CD4-positive, alpha-beta T cell treated with Interleukin-4 for 1 hour (primary cell): ENCODE measurements at places on chromosomes 7 and 10.

- peak; percentile 57 for DNase-seq
These were observed 19.8 kb downstream of the VOPP1 start for GRCh38 chr7:55552320-55553023.

DNA sequence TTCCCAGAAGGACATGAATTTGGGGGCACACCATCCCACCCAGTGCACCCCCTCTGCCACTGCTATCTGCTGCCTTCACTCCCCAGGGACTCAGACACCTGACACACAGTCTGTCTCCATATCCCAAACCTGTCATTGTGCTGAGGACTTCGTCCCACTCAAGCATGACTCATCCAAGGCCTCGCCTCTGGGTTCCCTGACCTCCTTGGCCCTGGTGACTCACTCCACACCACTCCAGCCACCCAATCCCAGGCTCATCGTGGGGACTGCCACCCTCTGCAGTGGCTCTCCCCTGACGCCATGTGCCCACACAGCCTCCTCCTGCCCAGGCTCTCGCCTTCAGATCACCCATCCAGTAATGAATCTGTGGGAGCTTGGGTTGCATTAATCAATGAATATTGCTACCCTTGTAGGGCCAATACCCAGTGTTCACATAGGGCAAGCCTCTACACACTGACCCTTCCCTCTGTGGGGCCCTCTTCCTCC lies 6.6 kb upstream of the INSIG1 start:
- DNase-seq, result no peak

- no peak for DNase-seq
These were observed 86.3 kb upstream of the PIK3CG start for GRCh38 chr7:106778656-106779250.

- DNase-seq, result no peak
These were observed 69.4 kb upstream of the HECTD2 start for GRCh38 chr10:91340613-91341362.

- DNase-seq, result peak; percentile 88
These were observed 91.5 kb downstream of the ARID5B start for GRCh38 chr10:61992671-61993668.

DNA sequence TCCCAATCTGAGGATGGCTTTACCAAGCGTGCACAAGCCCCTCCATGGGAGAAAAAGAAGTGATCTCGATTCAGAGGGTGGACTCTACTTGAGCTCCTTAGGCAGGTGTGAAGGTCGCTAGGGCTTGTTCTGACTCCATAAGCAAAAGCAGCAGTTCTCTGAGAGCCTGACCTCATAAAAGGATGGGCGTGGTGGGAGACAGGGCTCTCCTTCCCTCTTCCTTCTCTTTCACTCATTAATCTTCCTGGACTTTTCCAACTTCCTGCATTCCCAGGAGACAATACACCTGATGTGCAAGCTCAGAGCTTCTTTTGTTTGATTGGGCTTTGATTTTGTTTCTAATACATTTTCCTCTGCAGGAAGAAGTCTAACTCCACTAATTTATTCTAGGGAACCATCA lies 22.3 kb upstream of the TMEM72 start:
- DNase-seq, result no peak

- DNase-seq, result no peak
These were observed 75.4 kb downstream of the NOC3L start for GRCh38 chr10:94287336-94287735.

DNA sequence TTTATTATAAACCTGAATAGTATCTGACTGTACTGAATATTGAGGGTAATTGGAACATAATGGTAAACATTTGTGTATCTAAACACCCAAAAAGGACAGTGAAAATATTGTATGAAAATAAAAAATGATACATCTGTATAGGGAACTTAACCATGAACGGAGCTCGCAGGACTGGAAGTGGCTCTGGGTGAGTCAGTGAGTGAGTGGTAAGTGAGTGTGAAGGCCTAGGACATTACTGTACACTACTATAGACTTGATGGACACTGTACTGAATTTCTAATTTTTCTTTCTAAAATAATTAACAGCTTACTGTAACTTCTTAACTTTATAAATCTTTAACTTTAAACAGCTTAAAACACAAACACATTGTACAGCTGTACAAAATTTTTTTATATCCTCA lies 454.5 kb upstream of the FZD8 start:
- DNase-seq, result no peak

DNA sequence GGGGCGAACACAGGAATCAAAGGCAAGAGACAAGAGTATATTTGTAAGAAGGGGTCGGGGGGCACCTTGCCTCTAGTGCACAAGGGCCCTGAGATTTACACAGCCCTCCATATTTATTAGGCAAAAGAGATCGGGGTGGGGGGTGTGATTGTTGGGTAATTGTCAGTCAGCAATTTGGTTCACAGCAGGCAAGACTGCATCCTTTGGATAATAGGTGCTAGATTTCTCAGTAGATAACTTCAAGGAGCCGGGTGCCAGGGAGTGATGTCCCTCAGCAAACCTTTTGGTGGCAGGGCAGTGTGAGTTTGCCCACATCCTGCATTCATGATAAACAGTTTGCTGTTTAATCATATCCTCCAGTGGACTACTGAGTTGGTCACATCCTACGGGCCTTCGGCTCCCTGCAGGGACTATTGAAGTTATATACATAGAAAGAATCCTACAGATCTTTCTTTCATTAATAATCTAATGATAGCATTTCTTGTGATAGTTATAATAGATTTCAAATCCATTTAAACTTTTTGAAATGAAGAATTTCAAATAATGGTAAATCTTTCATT lies 178.5 kb downstream of the GNAI1 start:
- DNase-seq, result no peak

DNA sequence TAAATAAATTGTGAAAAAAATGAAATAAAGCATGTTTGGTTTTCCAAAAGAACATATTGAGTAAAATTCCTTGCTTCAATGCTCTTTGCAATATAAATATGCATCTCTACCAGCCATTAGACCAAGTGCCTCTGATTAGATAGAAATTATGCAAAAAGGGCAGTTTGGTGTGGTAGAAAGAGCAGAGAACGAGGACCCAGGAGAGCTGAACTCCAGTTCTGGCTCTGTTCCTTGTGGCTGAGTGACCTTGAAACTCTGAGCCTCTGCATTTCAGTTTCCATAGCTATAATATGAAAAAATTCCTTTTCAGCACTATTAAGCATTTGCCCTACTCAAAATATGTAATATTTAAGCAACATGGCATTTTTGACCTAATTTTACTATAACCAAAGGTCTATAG lies 36.5 kb downstream of the COL1A2 start:
- DNase-seq, result no peak

- DNase-seq, result no peak
These were observed 13.3 kb downstream of the CYP2W1 start for GRCh38 chr7:996079-996872.

GRCh38 chr10:114631666-114632417 lies 26.2 kb downstream of the ABLIM1 start:
- no peak for DNase-seq

GRCh38 chr7:82677493-82677892 lies 233.9 kb upstream of the CACNA2D1 start:
- peak; percentile 51 for DNase-seq

GRCh38 chr10:6595499-6595898 lies 15.4 kb upstream of the PRKCQ start:
- no peak for DNase-seq

GRCh38 chr7:142925413-142925812 lies 8.1 kb downstream of the TRPV5 start:
- DNase-seq, result no peak

DNA sequence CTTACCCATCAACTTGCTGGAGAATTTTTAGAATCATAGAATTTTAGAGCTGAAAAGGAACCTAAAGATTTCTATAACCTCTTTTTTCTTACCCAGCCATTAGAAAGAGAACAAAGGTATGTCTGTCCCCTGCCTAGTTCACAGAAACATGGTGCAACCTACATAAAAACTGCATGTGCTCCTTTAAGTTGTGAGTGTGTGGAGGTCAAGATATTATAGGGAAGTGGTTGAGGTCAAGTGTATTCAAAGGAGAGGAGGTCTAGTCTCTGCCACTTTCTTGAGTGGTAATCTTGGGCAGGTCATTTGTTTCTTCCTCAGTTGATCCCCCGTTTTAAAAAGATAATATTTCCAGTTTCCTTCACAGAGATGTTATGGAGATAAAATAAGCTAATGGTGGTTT lies 6.4 kb downstream of the UBTD1 start:
- DNase-seq, result no peak

- DNase-seq, result no peak
These were observed 13.7 kb upstream of the INMT start for GRCh38 chr7:30738026-30738915.

- no peak for DNase-seq
These were observed 12.4 kb upstream of the FZD1 start for GRCh38 chr7:91251877-91252276.

DNA sequence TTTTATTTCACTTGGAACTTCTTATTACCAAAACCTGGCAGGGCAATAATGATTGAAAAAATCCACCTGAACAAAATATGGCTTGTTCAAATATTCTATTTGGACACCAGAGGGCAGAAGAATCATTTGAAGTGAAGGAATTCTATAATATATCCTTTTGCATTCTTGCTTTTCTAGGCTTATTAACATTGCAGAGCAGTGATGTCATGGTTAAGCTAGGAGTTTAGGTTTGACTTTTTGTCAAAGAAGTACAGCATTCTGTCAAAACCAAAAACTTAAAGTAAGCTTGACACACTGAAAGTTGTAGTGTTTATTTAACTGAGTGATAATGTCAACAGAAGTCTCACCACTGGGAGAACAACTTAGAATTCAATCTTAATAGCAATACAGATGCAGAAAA lies 156.0 kb downstream of the SEMA3D start:
- no peak for DNase-seq

DNA sequence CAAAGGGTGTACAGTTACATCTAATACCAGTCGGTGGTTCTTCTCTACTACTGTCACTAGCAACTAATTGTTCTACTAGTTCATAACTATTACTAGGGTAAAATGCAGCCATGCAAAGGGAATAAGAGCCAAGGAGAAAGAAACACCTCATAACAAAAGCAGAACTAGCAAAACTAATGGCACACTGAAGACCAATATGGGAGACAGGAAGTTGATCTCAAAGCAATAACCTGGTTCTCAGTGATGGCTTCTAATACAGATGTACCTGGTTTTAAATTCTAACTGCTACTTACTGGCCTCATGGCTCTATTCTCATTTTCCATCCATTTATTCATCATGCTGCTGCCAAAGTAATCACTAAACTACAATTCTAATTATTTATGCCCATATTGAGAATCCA lies 170.3 kb downstream of the SEMA3E start:
- no peak for DNase-seq

- no peak for DNase-seq
These were observed 87.5 kb upstream of the C1QL3 start for GRCh38 chr10:16609211-16609610.

DNA sequence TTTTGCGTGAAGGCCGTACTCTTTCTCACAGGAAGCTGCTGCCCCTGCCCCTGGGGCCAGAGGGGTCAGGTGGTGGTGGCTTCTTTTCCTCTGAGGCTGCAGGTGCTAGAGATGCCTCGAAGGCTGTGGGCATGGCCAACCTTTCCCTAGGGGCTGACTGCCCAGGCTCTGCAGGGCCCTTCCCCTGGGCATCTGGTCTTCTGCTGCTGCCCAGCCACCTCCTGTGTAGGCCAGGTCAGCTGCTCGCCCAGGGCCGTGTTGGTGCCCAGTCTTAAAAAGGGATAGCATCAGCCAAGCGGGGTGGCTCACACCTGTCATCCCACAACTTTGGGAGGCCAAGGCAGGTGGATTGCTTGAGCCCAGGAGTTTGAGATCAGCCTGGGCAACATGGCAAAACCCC lies 114.3 kb downstream of the FAM53B start:
- DNase-seq, result no peak

DNA sequence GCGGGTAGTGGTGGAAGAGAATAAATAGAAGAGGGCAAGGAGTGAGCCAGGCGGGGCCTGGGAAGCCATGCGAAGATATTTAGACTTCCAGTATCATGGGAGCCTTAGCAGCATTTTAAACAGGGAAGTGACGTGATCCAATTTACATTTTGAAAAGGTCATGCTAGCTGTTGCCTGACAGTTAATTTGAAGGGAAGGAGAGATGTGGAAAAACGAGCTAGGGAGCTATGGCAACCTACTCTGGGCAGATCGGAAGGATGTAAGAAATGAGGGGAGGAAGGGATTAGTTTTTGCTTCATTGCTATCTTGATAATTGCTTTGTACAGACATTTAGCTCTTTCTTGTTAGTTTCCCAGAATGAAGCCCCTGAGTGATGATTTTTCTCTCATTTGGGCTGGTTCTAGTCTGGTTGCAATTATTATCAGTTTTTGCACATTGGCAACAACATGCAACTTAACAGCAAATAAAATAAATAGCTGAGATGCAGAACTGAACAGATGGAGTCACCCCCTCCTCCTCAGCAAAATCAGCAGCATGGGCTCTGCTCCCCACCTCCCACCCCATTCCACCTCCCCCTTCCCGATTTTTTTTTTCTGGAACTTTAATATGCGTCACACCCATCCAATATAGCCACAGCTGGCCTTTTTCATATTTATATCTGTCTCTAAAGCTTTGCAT lies 13.0 kb upstream of the CALU start:
- DNase-seq, result no peak
